ENCODE measurements at places on chromosomes 7 and 10. TPM values are rescaled to one million over a fixed set of nuclear protein-coding genes. Genes with fewer than 3 reads are reported as not detected.

CRTAC1 gene
- total RNA-seq = 0.17 TPM

- DNase-seq = peak; percentile 32
These were observed 127.3 kb downstream of the LHPP start for GRCh38 chr10:124588736-124589490.

PAPSS2 gene
- 57.7 TPM for total RNA-seq

SLK gene
- total RNA-seq = 39.9 TPM

TIMM23B gene
- 14.0 TPM for total RNA-seq

DNA sequence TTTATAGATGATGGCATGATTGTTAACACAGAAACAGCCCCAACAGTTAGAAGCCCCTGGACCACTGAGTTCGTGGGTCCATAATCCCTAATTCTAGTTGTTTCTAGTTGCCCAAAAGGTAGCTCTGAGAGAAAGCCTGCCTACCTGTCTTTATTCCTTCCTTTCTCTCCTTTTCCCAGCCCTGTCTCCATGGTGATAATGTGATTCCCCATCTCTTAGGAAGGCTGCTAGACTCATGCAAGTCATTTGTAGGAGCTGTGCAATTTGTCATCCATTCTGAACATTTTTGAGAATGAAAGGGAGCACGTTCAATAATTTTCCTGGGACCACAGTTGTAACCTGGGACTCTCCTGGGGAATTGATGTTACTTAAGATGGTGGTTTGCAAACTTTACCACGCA lies 183.4 kb downstream of the EMX2 start:
- no peak for DNase-seq

CLDN3 gene
- total RNA-seq = 11.6 TPM

GNG11 gene
- total RNA-seq = 26.0 TPM

DNA sequence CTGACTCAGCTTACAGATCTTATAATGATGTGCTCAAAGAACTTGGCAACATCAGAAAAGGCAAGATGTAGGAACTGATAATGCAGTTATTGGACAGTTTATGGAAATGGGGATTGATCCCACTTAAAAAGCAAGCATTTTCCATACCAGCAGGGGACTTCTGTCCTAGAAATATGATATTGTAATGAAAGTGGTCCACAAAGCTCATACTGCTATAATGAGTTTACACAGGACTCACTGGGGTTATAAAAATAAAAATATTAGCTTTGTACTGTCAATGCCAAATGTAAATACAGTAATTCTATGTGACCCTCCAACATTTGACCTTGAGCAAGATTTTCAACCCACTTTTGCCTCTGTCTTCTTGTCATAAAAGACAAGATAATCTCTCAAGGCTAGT lies 145.5 kb upstream of the SEM1 start:
- DNase-seq = no peak

MYPN gene
- total RNA-seq = 0.17 TPM

ZNF775 gene
- 5.0 TPM for total RNA-seq

MYOZ1 gene
- 0.87 TPM for total RNA-seq

C10orf67 gene
- total RNA-seq = 0.35 TPM

PLA2G12B gene
- total RNA-seq = 0.05 TPM

DNA sequence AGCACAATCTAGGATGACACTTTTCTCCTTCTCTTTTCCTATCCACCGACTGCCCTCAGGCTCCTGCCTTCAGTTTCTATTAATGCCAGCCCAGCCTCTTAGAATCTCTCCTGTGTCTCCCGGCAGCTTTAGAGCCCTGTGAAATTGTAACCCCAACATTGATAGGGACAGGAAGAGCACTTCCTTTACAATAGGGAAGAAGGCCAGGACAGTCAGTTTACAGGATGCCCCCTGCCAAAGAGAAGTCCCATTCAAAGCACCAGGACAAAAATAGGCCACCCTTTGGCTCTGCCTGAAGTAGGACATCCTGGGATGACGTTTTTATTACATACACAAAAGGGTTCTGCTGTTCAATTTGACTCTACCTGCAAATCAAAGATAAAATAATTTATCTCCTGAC lies 64.7 kb upstream of the ANK3 start:
- no peak for DNase-seq

DNA sequence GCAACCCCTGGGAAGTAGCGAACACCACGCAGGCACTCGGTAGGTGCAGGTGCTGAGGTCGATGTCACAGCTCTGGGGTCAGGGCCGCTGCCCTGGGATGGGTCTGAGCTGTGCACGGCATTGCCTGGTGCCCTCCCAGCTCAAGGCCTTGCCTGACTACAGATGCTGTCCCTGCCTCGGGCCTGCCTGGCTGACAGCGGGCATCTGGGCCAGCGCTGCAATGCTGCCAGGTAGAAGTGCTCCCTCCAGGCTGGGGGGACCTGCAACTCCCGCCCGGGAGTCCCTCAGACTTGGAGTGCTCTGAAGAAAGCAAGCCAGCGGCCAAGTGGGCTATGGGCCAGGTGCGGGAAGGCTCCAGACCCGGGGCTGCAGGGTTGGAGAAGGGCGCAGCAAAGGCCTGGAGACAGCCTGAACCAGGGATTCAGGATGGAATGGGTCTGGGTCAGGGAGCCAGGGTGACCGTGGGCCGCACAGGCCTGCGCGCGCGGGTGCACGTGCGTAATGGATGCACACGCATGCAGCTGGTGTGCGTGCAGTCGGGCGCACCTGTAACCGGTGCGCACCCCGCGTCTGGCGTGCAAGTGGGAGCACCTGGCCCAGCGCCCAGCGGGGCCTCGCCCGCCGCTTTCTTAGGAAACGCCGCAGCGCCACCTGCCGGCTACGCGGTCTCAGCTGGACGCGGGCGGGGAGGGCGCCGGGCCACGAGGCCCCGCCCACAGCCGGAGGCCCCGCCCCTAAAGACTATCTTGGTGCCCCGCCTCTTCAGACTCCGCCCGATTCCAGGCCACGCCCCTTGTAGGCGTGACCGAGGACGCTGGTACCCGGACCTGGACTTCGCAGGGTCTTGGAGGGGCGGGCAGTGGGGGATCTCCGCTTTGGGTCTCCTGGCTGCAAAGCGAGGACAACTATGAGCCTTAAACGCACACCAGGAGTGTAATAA lies 46.7 kb downstream of the MICALL2 start:
- DNase-seq = peak; percentile 39

DNA sequence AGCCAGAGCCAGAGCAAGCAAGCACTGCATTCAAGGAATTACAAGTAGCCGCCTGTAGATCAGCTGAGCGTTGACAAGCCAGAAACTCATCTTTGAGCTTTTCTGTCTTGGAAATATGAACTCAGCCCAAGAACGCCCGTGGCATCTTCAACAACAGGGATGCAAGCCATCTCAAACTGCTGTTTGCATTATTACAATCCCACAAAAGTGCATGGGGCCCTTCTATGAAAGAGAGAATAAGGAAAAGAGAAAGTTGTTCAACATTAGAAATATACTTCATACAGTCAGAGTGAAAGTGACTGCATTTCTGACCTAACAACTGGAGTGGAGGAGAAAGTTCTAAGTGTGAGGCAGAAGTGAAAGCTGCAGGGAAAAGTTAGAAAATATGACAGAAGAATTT lies 6.5 kb downstream of the SGCE start:
- DNase-seq = no peak

GRCh38 chr10:7937315-7937945 lies 117.1 kb upstream of the GATA3 start:
- peak; percentile 6 for DNase-seq

DNA sequence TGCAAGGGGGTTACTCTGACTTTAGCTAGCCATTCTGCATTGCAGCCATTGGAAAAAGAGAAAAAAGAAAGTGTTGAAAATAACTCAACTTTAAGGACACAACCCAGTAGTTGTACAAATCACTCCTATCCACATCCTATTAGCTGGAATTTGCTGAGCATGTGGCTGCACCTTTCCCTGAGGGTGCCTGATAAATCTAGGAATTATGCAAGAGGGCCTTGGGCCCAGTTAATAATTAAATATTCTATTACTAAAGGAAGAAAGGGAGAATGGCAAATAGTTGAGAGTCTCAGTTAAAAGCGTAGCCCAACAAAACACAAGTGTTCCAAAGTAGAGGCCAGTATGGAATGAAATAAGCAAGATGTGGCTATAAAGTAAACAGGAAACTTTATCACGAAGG lies 200.9 kb upstream of the CNTNAP2 start:
- DNase-seq = peak; percentile 93

CLDN4 gene
- total RNA-seq = 689 TPM

BMPR1A gene
- 92.9 TPM for total RNA-seq

CALCR gene
- total RNA-seq = 0.17 TPM

GRCh38 chr7:128867842-128868623 lies 5.4 kb downstream of the ATP6V1F start:
- DNase-seq = no peak

DNA sequence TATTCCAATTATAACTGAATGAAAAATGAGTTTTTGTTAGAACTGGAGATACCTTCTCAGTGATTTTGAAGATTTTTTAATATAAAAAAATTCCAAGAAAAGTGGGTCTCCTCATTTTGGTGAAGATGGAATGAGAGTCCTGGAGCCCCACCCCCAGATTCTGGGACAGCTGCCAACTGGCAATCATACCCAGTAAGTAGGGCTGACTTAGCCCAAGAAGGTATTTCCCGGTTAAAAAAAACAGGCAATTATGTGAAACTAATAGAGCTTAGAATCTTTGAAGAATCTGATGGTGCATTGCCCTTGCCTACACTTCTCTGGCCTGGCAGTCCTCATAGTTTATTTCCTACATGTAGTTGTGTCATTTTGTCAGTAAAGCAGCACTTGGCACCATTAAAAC lies 52.8 kb upstream of the VWDE start:
- peak; percentile 77 for DNase-seq

MMP21 gene
- not detected for total RNA-seq

DNA sequence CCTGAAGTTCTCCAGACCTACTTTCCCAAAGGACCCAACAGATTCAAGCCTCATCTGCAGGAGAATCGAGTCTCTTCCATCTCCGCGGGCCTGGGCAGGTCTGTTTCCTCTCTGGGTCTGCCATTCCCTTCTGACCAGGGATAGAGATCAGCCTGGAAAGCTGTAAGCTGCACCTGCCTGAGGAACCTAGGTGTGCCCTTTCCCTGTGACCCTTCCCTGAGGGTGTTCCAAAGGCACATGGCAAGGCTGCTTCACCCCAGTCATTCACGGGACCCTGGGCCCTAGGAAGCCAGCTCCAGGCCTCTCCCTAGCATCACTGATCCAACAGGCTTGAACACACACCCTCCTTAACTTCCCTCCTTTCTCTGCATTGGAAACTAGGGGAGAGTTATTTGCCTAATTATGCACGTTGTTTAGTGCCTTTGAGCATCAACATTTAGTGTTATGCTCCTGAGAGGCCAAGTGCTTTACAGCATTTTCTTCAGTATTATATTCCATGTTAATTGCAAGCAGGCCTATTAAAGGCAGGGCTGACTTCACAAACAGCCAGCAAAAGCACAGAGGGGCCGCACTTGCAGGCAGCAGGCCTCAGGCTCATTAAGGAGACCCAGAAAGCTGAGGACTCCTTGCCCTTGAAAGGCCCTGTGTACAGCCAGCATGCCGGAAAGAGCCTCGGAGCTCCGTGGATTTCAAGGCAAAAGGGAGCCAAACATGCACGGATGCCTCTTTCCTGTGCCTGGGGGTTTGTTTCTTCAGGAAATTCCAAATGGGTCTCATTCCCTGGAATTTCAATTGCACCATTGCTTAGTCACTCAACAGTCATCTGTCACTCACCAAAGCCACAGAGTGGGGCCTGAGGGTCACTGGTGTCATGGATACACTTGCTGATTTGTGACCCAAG lies 91.0 kb upstream of the FAM20C start:
- peak; percentile 97 for DNase-seq

DNA sequence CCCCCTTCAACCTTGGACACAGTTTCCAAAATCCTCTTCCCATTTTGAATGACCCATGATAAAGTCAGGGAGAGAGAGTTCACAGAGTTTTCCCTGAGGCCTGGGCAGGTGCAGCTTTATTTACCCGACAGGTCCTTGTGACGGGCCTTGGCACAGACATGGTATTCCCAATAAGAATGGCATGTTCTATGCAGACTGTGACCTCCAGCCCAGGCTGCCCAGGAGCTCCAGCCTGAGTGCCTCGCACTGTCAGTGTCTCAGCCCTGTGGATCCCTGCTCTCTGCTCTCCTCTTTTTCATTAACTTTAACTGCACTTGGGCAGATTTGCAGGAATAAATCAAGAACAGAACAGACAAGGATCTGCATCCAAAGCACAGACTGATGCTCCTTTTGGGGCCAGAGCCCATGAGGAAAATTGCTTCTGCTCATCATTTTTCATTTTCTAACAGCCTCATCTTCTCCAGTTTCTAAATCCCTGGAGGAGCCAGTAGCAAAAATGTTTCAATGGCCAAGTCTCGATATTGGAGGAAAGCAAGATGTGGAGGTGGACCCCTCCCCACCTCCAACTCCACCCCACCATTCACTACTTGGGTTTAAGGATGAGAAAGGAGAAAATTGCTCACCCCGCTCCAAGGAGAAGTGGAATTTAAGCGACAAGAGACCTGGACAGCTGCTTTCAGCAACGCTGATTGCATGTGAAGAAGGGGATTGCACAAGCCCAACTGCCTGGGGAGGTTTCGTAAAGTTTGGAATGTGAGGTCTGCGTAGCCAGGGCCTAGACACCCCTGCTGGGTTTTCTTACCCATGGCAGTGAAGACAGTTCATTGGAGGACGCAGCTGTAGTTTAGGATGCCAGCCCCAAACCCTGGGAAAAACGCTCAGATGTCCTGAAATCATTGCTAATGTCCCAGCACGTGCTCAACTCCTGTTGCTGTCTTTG lies 225.9 kb downstream of the WDR11 start:
- no peak for DNase-seq

PRKCQ gene
- total RNA-seq = 23.9 TPM

DNA sequence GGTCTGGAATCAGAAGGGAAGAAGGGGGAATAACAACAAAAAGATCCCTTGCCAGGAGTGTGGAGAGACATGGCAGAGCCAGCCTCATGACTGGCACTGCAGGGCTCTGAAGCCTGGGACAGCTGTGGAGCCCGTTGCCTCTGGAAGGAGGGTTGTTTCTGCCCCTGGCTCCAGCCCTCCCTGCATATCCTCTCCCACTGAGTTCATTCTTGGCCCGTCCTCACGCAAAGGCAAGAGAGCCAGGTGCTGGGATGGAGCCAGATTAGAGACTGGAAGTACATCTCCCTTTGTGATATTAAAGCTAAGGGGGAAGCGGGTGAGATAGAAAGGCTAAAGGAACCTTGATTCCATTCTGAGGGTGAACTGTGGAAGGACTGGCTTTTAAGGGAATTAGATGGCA lies 141.5 kb upstream of the NPVF start:
- DNase-seq = no peak

DNA sequence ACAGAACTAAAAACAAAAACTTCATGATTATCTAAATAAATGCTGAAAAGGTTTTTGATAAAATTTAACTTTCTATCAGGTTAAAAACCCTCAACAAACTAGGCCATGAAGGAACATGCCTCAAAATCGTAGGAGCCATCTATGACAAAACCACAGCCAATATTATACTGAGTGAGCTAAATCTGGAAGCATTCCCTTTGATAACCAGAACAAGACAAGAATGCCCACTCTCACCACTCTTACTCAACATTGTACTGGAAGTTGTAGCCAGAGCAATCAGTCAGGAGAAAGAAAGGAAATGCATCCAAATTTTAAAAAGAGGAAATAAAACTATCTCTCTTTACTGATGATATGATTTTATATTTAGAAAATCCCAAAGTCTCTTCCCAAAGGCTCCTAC lies 228.7 kb downstream of the CHRM2 start:
- DNase-seq = no peak

All from renal cortical epithelial cell (primary cell).